ENCODE measurements at places on chromosomes 2 and 18.

- no peak for DNase-seq
Observed at GRCh38 chr2:55408918-55409868, 10.5 kb downstream of the CCDC88A start.

- no peak for DNase-seq
Observed at GRCh38 chr2:23498943-23499342, 114.0 kb downstream of the KLHL29 start.

GRCh38 chr2:105604938-105605337 lies 139.8 kb upstream of the NCK2 start:
- no peak for DNase-seq

- DNase-seq, result no peak
Observed at GRCh38 chr18:57807336-57808117, 4.4 kb upstream of the ATP8B1 start.

GRCh38 chr2:128444121-128444771 lies 125.6 kb upstream of the HS6ST1 start:
- no peak for DNase-seq

- peak; percentile 54 for DNase-seq
Observed at GRCh38 chr2:197915548-197916265, 111.3 kb downstream of the PLCL1 start.

GRCh38 chr2:189265696-189266320 lies 86.2 kb upstream of the COL5A2 start:
- no peak for DNase-seq

GRCh38 chr2:158337018-158337417 lies 119.5 kb downstream of the CCDC148 start:
- no peak for DNase-seq

DNA sequence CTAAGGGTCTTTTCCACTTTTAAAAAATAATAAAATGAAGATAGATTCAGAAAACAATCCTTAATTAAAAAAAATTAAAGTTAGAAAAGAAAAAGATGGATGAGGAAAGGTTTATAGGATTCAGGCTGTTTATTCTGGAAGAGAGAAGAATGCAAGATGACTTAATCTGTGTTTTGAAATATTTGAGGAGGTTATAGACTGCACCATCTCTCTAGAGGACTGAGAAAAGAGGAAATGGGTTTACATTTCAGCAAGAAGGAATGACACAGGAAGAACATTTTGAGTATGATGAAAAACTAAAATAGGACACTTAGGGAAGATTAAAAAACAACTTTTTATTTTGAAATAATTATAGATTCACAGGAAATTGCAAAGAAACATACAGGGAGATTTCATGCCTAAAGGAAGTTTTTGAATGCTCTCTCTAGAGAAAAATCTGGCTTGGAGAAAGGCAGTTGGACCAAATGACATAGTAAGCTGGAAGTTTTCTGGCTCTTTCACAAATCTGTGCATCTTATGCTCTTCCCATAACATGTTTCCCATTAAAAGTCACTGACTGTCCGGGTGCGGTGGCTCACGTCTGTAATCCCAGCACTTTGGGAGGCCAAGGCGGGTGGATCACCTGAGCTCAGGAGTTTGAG lies 75.0 kb downstream of the CERS6 start:
- DNase-seq, result peak; percentile 70

GRCh38 chr2:60662781-60663180 lies 93.3 kb upstream of the PAPOLG start:
- DNase-seq, result no peak
